Cardiac septum (tissue), 1 donor: ENCODE measurements at places on chromosomes 6 and 20. TPM values are rescaled to one million over a fixed set of nuclear protein-coding genes. Genes with fewer than 3 reads are reported as not detected.

- DNase-seq: no peak
Observed at GRCh38 chr6:33954453-33954852, 150.7 kb upstream of the MLN start.

DNA sequence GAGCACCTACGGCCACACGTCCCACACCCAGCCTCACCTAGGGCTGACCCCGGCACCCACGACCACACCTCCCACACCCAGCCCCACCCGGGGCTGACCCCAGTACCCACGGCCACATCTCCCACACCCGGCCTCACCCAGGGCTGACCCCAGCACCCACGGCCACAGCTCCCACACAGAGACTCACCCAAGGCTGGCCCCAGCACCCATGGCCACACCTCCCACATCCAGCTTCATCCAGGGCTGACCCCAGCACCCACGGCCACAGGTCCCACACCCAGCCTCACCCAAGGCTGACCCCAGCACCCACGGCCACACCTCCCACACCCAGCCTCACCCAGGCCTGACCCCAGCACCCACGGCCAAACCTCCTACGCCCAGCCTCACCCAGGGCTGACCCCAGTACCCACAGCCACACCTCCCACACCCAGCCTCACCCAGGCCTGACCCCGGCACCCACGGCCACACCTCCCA, 36.7 kb downstream of the NINL start:
- no peak for DNase-seq

DNA sequence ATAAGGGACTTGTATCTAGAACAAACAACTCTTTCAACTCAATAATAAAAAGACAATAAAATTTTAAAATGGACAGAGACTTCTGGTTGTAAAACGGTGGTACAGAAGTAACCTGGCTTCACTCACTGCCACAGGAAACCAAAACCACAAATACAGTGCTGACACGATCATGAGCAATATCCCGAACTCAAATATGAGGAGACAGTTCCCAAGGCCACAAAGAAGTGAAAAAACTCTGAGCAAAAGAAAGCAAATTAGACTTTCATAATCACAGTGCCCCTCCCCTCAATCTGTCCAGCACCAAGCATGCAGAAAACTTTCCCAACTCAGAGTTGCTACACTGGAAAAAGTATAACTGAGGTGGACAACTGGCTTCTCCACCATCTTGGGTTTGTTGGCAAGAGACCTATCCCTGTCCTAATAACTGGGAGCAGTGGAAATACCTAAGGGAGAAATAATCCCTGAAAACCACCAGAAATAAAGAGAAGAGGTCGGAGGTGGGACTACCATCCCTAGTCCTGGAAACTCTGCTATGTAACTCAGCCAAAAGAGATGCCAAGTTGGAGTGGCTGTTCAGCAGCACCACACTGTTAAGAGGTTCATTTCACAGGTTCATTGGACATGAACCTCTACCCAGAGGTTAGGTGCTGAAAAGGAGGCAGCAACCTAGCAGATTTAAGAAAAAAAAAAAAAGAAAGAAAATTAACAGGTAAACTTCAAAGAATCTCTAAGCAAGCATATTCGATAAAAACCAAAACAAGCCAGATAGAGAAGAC, 55.5 kb downstream of the REV3L start:
- no peak for DNase-seq

CRIP3 gene
- 11.2 TPM for total RNA-seq

DNA sequence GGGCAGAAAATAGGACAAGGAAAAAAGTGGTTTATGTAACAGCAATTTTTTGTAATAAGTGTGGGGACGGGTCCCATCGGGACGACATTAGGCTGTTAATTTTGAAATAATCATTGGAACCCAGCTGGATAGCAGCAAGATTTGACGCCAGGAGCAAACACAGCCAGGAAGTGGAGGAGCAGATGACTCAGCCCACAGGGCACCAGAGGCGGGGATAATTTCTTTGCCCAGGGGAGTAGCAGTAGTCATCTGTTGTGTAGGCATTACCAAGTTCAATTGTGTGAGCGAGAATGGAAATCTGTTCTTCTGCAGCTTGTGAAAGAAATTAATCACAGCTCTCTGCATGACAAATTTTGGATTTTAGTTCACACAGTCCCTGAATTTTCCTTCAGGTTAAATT, 22.6 kb upstream of the RIN2 start:
- DNase-seq: peak; percentile 83
